ENCODE measurements at places on chromosomes 7 and 10.

DNA sequence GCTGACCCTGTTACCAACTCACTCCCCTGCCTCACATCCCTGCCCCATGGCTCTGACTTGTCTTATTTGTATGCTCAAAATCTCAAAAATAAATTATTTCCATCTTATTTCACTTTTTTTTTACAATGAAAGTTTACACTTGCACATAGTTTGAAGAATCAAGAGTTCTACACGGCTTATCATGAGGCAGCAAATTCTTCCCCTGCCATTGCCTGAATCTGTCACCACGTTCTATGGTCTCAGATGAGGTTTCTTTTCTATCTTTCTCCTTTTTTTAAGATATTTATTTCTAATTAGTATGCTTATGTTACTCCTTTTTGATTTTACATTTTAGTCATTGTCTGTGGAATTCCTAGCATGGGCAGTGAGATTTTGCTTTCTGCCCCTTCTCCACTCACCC is 28.4 kb downstream of the ARHGAP22 start:
- DNase-seq = no peak

DNA sequence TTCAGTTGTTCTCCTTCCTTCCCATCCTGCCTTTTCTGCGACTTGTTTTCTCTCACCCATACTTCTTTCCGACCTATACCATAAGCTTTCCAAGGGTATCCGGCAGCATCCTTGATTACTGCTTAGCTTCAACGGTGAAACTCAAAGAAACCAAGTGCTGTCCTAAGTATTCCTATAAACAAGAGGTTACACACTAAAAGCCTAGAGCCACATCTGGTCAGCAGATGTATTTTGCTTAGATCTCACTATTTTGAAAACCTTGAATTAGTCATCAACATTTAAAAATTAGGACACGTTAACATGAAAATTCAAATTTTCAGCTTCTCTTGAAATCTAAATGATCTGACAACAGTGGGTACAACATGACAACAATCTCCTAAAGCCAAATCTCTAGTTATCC is 20.0 kb downstream of the ARHGAP21 start:
- DNase-seq = no peak

DNA sequence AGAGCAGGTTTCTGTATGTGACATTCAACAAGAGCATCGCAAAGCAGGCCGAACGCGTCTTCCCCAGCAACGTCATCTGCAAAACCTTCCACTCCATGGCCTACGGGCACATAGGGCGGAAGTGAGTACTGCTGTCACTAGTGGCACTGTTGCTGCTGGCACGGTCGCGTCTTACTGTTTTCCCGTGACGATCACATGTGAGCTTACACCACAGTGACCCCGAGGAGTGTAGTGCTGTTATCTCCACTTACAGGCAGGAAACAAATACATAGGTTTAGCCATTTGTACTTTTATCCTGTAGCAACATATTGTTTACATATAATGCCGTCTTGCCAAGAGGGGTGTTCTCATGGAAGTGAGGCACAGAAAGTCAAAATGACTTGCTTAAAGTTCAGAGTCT is 25.4 kb downstream of the FBH1 start:
- no peak for DNase-seq

DNA sequence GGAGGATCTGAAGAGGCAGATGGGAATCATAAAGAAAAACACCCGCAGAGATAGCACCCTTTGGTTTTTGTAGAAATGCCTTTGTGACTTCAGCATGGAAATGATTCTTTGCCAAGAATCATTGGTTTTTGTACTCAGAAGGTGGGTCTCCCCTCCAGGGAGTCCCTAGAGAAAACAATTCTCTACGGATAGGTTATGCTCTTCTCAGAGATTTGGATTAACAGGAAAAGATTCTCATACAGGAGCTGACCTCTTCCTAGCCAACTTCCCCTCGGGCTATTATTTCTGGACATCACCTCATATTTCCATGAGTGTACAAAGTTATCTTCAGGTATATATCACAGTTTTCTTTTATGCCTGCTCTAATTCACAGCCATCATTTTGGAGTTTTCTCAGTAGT is 274.2 kb upstream of the HABP2 start:
- no peak for DNase-seq

DNA sequence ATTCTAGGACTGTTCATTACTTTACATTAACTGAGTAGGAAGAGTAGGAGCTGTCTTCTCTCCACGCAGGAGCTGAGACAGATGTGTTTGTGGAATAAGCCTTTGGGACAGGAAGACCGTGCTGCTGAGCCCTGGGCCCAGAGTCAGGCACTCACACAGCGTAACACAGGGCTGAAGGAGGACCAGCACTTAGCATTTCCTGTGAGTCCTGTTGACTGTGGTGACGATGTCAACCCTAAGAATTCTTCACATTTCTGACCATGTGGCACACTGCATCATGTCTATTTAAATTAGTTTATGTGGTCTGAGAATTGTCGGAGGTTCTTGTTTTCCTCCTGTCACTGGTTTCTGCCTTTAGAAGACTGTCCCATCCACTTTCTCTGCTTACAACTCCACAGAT is 117.2 kb downstream of the PIP4K2A start:
- no peak for DNase-seq

GRCh38 chr10:103457176-103457712 is 1.5 kb downstream of the CALHM1 start:
- DNase-seq = no peak

- no peak for DNase-seq
These were observed 32.7 kb upstream of the PFKP start for GRCh38 chr10:3034616-3035015.

DNA sequence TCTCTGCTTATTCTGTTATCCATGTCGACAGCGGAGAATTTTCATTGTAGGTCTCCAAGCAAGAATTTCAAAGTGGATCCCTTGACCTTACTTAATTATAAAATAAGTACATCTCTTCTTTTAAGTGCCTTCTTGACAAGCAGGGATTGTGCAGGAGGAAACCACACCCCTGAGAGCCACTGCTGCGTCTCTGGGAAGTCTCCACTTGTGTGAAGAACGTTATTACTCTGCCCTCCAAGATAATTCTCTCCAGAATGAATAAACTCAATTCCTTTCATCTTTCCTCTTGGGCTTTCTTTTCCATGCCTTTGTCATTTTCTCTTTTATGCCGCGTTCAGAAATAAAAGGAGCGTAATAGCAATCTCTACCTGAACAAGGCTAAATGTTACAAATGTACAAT is 1030.9 kb upstream of the LRRTM3 start:
- DNase-seq = no peak

GRCh38 chr10:29389935-29390334 is 101.1 kb downstream of the LYZL1 start:
- DNase-seq = no peak

GRCh38 chr10:80196270-80196949 is 8.9 kb downstream of the ANXA11 start:
- DNase-seq = no peak

DNA sequence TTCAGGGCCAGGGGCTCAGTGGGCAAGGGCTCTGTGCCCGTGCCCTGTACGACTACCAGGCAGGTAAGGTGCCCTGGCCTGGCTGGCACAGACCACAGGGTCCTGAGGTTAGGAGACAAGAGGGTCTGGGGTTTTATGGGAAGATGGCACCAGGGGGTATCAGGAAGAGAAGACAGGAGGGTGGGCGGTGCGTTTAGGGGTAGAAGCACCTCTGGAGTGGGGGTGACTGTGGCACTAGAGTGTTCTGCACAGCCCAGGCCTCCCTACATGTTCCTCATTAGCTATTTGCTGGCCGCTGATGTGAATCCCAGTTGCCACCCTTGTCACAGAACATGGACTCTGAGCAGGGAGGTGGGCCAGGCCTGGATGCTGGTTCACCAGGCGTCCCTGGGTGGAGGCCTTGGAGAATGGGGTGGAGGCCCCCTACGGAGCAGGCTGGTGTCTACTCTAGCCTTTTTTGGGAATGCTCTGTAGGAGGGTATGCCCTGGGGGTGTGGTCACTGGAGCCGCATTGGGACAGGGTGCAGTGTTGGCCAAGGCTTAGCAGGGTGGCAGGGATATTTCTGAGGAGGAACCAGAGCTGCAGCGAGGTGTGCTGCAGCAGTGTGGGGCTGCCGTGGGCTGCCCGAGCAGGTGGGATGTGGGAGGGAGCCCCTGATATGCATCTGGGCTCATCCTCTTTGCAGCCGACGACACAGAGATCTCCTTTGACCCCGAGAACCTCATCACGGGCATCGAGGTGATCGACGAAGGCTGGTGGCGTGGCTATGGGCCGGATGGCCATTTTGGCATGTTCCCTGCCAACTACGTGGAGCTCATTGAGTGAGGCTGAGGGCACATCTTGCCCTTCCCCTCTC is 5.0 kb downstream of the PGAM2 start:
- DNase-seq = no peak

DNA sequence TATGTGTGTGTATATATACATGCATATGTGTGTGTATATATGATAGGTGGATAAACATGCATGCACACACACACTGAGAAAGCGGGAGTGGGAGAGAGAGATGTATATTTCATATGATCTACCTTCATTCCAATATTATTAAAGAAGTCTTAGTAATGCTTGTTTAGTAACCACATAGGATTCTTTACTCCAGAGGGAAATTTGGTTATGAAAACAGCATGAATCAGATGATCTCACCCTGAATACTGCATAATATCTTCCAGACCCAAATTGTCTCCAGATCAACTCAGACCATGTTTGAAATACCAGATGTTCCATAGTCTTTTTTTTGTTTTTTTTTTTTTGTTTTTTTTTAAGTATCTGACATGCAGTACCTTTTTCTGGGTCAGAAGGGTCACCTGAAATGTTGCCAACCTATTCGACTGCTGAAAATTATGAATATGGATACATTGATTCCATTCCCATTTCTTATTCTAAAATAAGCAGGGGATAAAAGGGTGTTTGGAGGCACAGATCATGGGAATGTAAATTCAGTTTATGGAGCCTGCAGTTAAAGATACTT is 17.4 kb downstream of the TES start:
- no peak for DNase-seq

- DNase-seq = no peak
These were observed 5.7 kb upstream of the EEPD1 start for GRCh38 chr7:36147361-36147760.

GRCh38 chr10:125692601-125693523 is 9.9 kb upstream of the TEX36 start:
- DNase-seq = no peak

- DNase-seq = no peak
These were observed 2.1 kb upstream of the PBLD start for GRCh38 chr10:68334672-68335467.

DNA sequence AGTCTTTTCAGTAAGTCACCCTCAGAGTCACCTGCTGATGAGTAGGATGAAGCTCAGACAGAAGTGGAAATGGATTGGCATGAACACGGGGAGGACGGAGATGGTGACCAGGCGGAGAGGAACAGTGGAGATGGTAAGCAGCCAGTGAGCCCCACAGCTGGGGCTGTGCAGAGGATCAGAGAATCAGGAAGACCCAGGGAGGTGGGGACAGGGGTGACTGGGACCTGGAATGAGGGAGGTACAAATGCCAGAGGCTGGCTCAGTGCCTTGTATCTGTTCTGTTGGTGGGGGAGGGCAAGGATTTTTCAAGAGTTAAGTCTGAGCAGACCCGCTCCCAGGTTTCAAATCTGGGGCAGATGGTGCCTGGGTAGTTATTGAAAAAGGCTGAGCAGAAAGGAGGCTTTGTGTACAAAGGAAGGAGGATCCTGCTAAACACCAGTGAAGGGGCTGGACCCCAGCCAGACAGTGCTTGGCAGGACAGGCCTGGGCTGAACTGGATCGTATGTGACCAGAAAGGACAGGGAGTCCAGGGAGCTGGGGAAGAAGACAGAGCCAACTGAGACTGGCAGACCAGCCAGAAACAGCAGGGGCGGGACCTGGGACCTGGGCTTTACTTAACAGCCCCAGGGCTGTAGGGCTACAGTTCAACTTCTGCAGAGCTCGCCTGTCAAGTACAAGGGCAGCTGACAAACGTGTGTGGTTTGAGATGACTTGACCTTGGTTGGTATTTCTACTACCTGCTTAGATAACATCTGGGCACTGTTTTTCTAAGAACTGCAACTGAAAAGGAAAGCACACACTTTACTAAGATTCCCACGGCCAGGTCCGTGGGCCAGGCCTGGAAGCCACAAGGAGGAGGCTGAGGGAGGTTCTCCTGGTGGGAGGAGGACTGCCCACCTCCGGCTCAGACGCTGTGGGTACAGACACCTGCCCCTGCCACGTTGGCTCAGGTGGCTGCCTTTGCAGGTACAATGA is 13.2 kb upstream of the FRMPD2 start:
- no peak for DNase-seq

DNA sequence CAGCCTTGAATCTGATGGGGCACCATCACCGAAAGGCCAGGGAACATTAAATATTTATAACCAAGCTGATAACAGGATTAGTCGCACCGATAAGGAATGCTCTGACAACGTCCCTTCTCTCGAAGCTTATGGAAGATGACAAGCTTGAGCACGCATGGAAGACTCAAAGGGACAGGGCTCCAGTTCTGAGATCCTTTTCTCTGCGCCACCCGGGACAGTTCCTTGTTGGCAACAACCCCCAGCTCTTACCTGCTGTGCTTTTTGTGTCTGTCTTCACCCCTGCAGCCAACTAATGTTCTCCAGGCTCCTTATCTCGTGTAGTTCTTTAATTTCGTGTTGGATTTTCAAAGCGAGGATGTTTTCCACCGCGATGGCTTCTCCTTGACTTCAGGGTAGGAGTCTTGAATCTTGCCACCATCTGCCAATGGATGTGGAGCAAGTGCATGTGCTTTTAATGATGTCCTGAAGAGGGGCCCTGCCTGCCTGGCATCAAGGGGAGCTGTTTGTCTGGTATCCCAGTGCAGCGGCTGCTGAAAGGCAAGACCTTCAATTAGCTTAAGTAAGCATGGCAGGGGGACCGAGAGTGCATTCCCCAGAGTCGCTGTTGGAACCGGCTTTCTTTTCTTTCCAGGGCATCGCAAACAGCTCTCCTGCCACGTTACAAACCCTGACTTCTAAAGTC is 354 bp upstream of the FERD3L start:
- no peak for DNase-seq

DNA sequence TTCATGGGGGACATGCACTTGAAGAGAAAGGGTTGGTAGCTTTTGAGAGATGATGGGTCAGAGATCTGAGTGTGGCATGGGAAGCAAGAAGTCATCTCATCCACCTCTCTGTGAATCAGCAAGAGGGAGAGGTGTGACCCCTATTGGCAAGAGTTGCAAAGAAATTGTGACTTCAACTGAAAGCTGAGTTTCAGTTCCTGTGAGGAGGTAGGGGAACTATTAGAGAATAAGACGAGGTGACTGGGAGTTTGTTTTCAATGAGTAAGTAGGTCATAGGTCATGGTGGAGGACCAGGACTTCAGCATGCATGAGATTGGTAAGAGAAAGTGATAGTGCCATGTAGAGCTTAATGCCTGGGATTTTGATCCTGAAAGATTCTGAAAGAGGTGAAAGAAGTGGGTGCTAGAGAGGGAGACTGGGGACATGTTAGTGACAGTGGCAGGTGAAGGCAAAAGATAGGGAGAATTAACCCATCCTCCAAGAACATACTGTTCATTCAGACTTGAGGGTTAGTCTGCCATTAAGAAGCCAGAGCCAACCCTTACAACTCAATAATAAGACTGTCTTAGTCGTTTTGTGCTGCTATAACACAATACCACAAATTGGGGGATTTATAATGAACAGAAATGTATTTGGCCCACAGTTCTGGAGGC is 75.5 kb upstream of the CAPZA2 start:
- peak; percentile 17 for DNase-seq
